ENCODE measurements at places on chromosomes 12 and 14.

- DNase-seq: peak; percentile 22
Observed at GRCh38 chr14:68137704-68138619, 318.4 kb downstream of the RAD51B start.

GRCh38 chr12:26628234-26628633, 204.8 kb downstream of the ITPR2 start:
- DNase-seq: no peak

- DNase-seq: no peak
Observed at GRCh38 chr12:98188650-98189077, 326.7 kb upstream of the TMPO start.

- no peak for DNase-seq
Observed at GRCh38 chr12:76186131-76186906, 101.8 kb upstream of the NAP1L1 start.

DNA sequence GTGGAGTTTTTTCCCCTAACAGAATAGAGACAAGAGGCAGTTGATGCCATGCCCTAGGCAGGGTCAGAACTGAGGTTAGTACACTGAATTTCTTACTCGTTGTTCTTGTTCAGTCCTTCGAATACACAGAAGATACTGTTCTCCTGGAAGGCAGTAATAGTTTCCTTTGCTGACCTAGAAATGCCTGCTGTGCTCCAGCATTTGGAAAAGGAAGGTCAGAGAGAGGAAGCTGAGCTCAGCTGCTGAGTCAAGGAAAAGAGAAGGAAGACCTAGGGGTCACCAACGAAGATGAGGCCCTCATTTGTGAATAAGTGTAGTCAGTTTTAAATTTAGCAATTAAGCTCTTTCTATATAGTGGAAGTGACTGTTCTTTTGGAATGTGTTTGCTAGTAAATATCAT, 100.1 kb downstream of the CRADD start:
- no peak for DNase-seq

DNA sequence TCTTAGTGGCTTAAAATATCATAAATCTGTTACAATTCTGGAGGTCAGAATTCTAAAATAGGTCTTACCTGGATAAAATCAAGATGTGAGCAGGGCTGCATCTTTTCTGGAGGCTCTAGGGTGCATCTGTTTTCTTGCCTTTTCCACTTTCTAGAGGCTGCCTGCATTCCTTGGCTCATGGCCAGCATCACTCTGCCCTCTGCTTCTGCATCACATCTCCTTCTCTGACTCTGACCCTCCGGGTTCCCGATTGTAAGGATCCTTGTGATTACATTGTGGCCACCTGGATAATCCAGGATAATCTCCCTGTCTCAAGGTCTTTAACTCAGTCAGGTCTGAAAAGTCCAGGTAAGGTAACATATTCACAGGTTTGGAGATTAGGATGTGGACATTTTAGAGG, 11.0 kb upstream of the BMP4 start:
- DNase-seq: no peak

DNA sequence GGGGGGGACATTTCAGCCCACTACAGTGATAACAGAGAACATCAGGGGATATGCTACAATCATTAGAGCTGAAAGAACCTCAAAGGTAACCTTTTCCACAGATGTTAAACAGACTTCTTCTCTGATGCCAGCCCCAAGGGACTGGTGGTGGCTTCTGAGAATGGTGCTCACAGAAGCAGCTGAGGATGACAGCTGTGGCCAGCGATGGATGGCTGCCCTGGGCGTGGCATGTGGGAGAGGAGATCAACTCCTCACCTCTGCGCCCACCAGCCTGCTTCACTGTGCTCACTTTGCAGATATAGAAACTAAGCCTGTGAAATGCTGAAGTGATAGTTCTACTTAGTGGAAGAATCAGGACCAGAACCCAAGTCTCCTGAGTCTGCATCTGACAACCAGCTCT, 33.0 kb downstream of the FOXN3 start:
- no peak for DNase-seq

- no peak for DNase-seq
Observed at GRCh38 chr14:102630405-102630804, 38.0 kb downstream of the RCOR1 start.

DNA sequence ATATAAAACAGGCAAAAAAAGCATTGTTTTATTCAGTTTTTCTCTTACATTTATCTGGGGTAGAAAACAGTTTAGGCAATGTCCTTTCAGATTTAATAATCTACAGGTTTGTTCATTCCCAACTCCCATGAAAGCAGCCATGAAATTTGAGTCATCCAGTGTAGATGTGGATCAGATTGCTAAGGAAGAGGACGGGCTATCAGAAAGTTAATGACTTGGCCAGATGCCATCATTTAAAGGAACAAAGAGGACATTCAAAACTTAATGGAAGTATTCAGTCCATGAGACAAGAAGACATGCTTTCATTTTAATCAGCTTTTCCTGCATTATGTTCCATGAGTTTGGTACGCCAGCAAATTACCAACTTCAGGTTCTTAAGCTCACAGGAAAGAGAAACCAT, 31.1 kb upstream of the POC1B start:
- DNase-seq: no peak

DNA sequence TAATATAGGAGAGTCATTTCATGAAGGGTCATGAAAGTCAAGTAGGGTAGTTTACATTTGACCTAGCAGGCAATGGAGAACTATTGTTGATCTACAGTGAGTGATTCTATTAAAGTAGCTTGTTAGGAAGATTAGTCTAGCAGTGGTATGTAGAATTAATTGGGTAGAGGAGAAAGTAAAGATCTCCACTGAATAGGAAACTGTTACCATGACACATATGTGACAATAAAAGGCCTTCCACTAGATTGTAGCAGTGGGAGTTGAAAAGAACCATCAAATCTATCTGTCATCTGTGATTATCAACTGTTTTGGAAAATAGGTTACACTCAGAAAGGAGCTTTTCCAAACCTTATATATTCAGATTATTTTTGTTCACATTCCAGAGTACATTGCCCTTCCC, 92.3 kb downstream of the SOX5 start:
- no peak for DNase-seq

GRCh38 chr12:90794212-90794611, 160.8 kb downstream of the CCER1 start:
- DNase-seq: no peak

GRCh38 chr12:16385782-16386646, 38.6 kb downstream of the MGST1 start:
- DNase-seq: no peak

- no peak for DNase-seq
Observed at GRCh38 chr14:46988312-46988711, 336.7 kb upstream of the RPL10L start.

- DNase-seq: no peak
Observed at GRCh38 chr12:124881123-124881522, 17.5 kb upstream of the SCARB1 start.

GRCh38 chr14:90005939-90006530, 50.3 kb downstream of the TDP1 start:
- no peak for DNase-seq

DNA sequence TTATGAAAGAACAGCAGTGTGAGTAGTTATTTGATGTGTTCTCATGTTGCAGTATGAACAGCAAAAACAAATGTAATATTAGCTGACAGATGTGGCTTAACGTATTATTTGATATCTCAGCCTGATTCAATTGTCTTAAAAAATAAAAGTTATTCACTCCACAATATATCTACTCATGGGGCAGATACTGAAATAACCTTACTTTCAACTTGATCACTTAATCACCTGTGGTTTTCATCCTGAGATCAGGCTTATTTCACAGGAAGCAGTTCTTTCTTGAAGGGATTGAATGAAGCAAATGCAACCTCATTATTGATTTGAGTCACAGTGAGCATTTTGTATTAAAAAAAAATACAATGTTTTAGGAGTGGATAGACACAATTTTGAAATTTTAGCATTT, 90.3 kb downstream of the AKAP6 start:
- no peak for DNase-seq

- DNase-seq: no peak
Observed at GRCh38 chr12:56165369-56165768, 7.2 kb downstream of the MYL6 start.

GRCh38 chr14:24873551-24873950, 176.4 kb downstream of the STXBP6 start:
- no peak for DNase-seq

- no peak for DNase-seq
Observed at GRCh38 chr14:90846511-90846910, 30.3 kb upstream of the TTC7B start.

- DNase-seq: peak; percentile 11
Observed at GRCh38 chr12:94676031-94676641, 25.8 kb upstream of the TMCC3 start.

- no peak for DNase-seq
Observed at GRCh38 chr12:72214163-72214562, 58.0 kb upstream of the TRHDE start.

- DNase-seq: peak; percentile 83
Observed at GRCh38 chr12:51590347-51591015, 552 bp upstream of the SCN8A start.

GRCh38 chr14:61461808-61462275, 140.5 kb downstream of the PRKCH start:
- DNase-seq: peak; percentile 42

DNA sequence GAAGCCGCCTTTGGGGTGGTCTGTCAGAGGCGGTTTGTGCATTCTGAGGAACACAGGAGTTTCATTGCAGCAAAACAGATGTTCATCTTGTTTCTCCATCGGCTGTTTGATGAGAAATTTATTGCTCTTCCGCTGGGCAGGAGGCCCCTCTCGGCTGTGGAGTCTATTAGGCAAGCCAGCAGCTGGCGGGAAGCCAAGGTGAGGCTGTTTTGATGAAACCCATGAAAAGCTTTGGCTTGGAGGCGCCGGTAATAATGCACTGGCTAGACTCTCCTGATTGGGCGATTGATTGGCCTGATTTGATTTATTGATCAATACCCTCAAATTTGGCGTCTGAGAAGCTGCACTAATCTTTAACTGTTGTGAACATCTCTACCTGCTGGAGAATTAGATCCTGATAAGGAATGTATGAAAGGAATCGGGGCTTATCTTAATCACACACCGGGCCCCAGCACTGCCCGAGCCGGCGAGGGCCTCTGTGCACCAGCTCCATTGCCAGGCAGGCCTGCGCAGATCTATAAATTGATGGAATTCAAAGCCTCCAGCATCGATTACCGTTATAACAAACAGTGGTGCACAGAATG, 187.7 kb downstream of the PHETA1 start:
- peak; percentile 14 for DNase-seq

DNA sequence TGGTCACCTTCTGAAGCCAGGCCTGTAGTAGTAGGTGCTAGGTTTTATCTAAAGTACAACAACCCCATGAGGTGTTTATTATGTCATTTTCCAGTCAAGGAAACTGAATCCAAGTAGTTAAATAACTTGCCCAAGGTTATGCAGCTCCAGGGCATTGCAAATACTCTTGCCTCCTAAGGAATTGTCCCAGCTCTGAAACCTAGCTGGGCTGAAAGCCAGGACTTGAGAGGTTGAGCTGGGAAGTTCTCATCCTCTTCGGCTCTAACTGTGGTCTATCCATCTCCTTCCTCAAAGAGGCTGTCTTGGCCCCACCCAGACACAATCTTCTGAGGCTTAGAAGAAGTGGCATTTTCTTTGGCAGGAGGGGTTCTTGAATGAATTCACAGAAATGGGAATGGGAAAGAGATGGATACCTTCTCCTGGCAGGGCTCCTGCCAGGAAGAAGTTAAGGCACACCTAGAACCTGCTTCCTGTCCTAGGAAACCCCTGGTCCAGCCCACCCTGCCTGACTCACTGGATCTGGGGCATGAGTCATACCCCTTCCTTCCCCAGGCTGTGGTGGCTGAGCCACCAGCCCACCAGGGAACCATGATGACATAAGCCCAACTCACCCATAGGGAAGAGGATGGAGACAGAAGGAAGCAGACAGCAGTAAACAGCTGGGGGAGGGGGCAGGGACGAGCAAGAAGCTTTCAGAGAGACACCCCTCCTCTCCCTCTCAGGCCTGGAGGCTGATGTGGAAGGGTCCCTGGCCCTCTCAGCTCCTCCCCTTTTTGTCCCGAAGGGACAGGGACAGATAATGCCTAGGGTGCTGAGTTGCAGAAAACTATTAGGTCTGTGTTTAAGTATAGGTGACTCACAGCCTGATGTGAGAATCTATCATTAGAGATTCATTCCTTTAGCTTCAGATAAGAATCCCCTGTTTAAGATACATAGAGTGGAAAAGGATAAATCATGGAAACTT, 2.1 kb upstream of the PLEK2 start:
- DNase-seq: peak; percentile 62

DNA sequence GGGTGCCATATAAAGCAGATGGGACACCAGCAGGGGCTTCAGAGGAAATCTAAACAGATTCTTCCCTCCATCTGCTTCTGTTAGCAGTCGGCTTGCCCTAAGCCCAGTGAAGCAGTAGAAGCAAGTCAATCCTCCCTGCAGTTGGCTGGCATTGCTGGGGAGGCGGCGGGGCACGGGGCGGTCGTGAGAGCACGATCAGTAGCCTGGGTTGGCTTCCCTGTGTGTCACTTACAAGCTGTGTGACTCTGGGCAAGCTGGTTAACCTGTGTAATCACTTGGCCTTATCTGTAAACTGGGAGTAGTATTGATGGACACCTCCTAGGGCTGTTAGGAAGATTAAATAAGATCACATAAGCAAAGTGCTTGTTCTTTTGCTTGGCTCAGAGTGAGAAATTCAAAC, 19.4 kb downstream of the MYRFL start:
- no peak for DNase-seq

DNA sequence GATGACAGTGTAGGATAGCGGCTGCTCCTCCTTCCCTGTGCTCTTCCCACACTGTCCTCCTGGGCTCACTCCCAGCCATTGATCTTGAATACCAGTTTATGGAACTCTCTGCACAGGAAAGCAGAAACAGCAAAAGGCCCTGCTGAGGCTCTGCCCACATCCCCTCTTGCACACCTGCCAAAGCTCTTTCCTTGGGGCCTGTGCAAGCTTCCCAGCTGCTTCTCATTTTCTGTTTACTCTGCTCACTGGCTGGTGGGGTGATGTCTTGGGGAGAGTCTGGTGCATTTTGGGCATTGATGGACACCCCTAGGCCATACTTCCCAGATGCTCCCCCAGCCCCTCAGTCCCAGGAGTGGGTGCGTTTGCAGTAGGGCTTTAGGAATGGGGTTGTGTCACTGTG, 361.8 kb downstream of the TMEM121 start:
- DNase-seq: no peak

- peak; percentile 68 for DNase-seq
Observed at GRCh38 chr12:6039894-6040601, 84.4 kb downstream of the VWF start.

- no peak for DNase-seq
Observed at GRCh38 chr14:93007225-93007997, 84.5 kb downstream of the CHGA start.

- no peak for DNase-seq
Observed at GRCh38 chr14:56798447-56799342, 11.6 kb downstream of the OTX2 start.

GRCh38 chr12:101915841-101916240, 38.5 kb downstream of the DRAM1 start:
- DNase-seq: no peak

DNA sequence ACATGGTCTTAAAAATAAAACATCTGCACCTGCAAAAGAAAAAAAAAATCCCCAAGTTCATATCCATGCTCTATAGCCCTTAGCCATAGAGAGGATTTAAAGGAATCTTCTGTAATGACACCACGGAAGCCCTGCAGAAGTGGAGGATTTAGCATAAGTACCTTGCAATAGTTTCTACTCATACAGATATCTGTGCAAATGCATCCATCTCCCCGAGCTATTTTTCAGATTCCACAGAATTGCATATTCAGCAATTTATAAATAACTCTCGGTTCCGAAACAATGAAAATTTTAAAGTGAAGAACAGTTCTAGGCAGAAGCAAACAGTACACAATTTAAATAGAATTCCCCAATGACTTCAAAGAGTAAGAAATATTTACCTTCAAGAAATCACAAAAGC, 424 bp downstream of the IGF1 start:
- DNase-seq: no peak
